ENCODE measurements at places on chromosomes 1 and 21. TPM values are rescaled to one million over a fixed set of nuclear protein-coding genes. Genes with fewer than 3 reads are reported as not detected.

Gene PRAMEF10
- not detected for total RNA-seq

Gene ALX3
- total RNA-seq = not detected

Gene S100A5
- 1.1 TPM for total RNA-seq

Gene TEDDM1
- not detected for total RNA-seq

Gene ADAMTS4
- 0.01 TPM for total RNA-seq

Gene SLC30A2
- total RNA-seq = 0.38 TPM

Gene BATF3
- 32.8 TPM for total RNA-seq

Gene DYRK3
- 13.2 TPM for total RNA-seq

Gene RGS8
- not detected for total RNA-seq

Gene TRIM58
- not detected for total RNA-seq

Gene IGSF9
- 0.15 TPM for total RNA-seq

Gene TCEA3
- 0.70 TPM for total RNA-seq

Gene IGFN1
- 0.41 TPM for total RNA-seq

Gene OR2M3
- not detected for total RNA-seq

Gene S100A12
- total RNA-seq = not detected

Gene MCM3AP
- total RNA-seq = 33.2 TPM

Gene NCMAP
- not detected for total RNA-seq
